ENCODE measurements at places on chromosomes 1 and 21.

DNA sequence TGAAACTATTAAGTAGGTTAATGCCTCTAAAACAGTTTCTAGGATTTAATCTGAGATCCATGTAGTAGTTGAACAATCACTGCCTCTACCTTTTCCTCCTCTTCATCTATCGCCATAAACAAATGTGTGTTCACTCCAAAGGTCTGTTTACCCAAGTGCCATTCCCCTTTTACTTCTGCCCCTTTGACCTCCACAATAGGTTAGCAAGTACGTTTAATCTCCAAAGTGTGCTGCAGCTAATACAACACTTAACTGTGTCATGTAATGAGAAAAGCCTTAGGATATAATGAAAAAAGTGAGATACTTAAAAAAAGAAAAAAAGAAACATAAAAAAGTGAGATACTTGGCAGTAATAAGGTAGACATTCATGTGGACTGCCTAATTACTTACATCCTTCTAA is 28.2 kb downstream of the GPBP1L1 start:
- DNase-seq: no peak

- no peak for DNase-seq
These were observed 62.8 kb downstream of the RGS21 start for GRCh38 chr1:192379554-192379953.

GRCh38 chr1:20080441-20081352 is 10.7 kb downstream of the PLA2G5 start:
- no peak for DNase-seq

DNA sequence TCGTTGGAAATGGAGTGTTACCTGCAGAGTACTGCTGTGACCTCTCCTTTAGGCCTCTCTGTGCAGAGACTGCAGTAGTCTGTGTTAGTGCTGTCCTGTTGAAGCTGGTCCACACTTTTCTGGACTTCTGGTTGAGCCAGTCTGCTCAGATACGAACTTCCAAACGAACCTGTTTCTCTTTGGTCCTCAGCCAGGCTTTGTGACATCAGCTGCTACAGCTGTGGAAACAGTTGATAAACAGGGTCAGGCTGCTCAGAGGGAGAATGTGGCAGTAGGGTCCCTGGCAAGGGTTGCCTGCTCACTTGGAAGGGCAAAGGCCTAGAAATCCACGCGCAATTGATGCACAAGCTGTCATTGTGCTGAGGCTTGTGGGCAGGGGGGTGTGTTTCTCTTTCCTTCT is 98.8 kb downstream of the NOS1AP start:
- DNase-seq: no peak

DNA sequence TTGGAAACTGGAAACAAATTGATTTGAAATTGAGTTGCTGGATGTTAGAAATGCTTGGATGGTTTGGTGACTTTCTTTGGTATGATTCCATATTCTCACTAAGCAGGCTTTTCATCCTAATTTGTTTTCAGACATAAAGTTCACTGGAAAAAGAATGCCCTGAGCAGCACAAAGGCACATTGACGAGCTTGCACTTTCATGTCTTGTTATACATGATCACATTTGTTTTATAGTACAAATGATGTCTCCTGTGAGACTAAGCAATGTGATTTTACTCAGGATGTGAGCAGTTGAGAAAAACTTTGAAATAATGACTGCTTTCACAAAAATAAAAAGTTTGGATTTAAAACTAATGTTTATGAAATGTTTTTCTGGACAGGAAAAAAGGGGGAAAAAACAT is 63.6 kb downstream of the KCNT2 start:
- no peak for DNase-seq

DNA sequence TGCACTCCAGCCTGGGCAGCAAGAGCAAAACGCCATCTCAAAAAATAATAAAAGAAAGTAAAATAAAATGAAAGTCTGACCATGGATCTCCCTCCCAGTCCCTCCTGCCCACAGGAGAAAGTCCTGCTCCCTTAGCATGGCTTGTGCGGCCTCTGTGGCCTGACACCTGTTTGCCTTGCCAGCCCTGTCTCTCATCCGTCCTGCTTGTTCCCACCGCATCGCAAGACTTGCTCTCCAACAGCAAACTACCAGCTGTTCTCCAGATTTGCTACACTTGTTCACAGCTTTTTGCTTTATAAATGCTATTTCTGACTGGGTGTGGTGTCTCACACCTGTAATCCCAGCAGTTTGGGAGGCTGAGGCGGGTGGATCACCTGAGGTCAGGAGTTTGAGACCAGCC is 2.7 kb downstream of the ETV3L start:
- no peak for DNase-seq

- DNase-seq: no peak
These were observed 390 bp upstream of the NGF start for GRCh38 chr1:115338457-115338820.
